ENCODE measurements at places on chromosomes 7 and 10.

DNA sequence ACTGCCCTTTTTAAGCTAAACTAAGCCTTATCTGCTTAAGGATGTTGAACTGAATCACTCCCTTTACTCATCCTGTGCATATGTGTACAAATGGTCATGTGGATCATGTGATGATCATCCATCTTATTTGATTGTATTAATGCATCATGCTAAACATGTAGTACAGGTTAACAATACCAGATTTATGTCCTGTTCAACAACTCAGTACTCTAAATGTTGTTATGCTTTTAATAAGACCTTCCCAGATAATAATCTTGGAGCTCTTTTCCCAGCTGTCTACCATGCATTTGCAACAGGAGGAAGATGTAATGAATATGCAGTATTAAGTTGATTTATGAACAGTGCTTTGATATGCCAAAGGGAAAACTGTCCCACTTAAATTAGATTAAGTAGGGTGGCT lies 318.0 kb downstream of the BICC1 start:
- DNase-seq, result no peak

- no peak for DNase-seq
Measured at GRCh38 chr10:117391436-117392205, 16.4 kb upstream of the PDZD8 start.

DNA sequence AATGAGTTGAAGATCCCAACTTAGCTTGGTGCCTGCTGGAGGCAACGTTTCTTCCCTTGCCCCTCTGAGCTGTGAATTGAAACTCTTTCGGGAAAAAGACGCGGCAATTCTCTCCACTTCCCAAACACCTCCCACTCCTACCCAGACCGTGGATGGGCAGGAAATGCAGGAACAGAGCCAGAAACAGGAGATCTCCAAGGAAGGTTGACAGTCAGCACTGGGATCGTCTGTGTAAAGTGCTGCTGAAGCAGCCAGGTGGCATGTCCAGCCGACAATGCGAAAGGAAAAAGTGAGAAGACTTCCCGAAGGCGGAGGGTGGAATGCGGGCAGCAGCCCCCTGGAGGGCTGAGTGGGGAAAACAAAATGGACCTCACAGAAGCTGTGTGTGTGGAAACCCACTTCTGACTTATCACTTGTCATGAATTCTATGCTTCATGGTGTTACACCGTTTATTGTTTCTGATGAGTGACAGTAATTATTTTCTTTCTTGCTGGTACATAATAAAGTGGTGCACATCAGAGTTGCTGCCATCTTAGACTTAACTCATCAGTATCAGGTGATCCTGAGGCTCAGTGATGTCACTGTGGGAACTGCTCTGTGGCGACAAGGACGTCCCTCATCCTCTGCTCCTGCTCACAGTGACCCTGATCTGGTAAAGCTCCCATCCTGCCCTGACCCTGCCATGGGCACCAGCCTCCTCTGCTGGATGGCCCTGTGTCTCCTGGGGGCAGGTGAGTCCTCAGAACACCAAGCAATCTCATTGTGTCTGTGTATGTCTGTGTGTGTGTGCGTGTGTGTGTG lies 220.5 kb upstream of the PRSS1 start:
- no peak for DNase-seq

GRCh38 chr7:90777886-90778285 lies 181.8 kb downstream of the CDK14 start:
- no peak for DNase-seq

DNA sequence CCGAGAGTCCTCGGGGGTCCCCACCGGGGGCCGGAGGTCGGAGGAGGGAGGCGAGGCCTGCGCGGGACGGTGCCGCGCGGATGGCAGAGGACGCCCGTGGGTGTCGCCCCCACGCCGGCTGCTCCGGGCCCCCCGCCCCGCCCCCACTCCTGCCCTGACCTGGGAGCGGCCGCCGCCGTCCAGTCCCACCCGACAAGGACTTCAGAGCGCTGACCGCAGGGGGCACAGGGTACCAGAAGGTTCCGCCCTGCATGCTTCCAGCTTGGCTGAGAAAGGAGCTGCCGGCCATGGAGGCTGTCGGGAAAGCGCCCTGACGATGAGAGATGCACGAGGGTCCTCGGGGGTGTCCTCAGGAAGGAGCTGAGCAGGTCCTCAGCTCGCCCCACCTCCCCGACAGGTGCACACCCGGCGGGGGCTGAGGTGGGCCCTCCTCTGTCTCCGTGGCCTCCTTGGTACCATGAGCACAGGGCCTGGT lies 57.0 kb upstream of the DNAJB6 start:
- no peak for DNase-seq

- DNase-seq, result no peak
Measured at GRCh38 chr7:12581897-12582296, 11.4 kb downstream of the SCIN start.

- no peak for DNase-seq
Measured at GRCh38 chr10:70733051-70733450, 52.1 kb downstream of the TBATA start.

DNA sequence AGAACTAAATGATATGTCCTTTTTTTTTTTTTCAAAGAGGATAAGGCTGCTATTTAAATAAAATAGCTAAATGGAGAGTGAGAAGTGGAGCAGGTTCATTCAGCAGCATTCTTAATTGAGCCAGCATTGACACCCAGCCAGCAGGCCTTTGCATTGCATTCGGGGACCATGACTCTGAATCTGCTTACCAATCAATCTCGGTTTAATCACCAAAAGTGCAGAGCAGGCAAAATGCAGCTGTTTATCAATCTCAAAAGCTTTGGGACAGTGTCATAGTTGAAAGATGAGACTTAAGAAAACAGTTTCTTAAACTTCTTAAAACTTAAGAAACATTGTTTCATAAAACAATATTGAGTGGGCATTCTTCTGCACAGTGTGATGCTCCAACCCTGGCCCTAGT lies 51.7 kb downstream of the PLEKHA8 start:
- no peak for DNase-seq

- DNase-seq, result no peak
Measured at GRCh38 chr10:68163735-68164134, 54.4 kb downstream of the MYPN start.

DNA sequence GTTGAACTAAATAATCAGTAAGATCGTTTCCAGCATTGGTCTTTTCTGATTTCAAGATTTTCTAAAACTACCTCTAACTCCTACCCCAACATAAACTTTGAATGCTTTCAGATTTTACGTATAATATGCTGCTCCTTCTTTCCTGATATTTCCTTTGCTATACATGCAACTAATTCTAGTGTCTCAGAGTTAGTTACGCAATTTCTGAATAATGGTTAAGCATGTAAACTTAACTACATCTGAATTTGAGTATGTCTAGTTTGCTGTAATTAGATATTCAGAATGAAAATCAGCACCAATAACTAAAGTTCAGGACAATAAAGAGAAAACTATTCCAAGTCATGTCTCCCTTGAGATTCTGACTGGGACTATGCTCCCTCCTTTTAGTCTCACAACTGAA lies 71.0 kb downstream of the SEMA3C start:
- no peak for DNase-seq

- DNase-seq, result no peak
Measured at GRCh38 chr7:78191475-78192079, 393.0 kb downstream of the PHTF2 start.

DNA sequence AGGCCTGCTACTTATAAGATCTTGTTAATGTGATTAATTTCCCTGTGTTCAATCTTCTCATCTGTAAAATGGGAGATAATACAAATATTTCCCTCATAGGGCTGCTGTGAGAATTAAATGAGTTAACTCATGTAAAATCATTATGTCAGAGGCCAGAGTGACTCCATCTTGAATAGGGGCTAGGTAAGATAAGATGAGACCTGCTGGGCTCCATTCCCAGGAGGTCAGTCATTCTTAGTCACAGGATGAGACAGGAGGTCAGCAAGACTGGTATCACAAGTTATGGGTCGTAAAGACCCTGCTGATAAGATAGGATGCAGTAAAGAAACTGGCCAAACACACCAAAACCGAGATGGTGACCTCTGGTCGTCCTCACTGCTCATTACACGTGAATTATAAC lies 200.7 kb downstream of the CYP26A1 start:
- DNase-seq, result no peak

DNA sequence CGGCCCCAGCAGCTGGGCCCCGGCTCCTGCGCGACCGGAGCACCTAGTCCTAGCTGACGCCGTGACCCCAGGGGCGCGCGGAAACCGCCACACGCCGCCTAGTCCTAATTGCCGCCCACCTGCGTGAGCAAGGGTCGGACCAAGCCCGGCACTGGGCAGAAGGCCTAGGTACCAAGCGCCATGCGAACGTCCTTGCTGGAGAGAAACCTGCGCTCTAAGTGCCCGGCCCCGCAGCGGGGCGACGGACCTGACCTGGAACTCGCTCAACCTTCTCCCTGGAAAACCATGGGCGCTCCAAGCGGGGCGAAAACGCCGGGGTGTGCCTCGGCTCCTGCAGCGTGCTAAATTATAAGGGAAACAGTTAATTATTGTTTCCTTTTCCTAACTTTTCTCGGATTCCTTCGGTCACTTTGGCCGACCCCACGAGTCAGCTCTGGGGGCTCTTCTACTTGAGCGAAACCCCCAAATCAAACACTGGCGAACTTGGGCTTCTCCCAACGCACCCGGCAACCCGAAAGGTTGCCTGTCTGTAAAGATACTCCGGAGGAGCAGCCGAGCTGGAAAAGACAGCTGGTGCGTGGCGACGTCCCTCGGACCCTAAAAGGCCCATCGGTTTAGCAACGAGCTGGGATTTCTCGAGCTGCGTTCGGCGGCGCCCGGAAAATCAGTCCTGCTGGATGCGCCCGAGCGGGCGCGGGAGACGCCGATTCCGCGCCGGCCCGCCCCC lies 5.3 kb upstream of the EBF3 start:
- DNase-seq, result peak; percentile 60

- no peak for DNase-seq
Measured at GRCh38 chr10:13658264-13658663, 71.5 kb downstream of the PRPF18 start.

- peak; percentile 56 for DNase-seq
Measured at GRCh38 chr7:36032361-36032818, 120.7 kb upstream of the EEPD1 start.

- no peak for DNase-seq
Measured at GRCh38 chr7:131383417-131384285, 56.0 kb downstream of the MKLN1 start.

GRCh38 chr7:123201901-123202300 lies 2.1 kb upstream of the SLC13A1 start:
- DNase-seq, result no peak

DNA sequence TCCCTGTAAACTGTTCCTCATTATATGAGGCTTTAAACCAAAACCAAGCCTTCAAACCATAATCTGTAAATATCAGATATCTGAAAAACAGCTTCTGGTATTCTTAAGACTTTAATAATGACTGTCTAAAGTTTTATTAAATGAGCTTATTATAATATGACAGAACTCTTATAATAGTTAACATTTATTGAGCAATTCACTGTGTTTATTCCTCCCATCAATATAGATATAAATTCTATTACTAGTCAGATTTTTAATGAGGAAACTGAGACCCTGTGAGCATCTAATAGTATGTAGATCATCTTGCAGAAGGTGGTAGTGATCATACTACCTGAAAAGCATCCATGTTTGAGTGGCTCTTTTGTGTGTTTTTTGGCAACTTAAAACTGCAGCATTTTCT lies 45.1 kb downstream of the KIF11 start:
- DNase-seq, result no peak

GRCh38 chr7:101216860-101217387 lies 457 bp downstream of the PLOD3 start:
- peak; percentile 71 for DNase-seq

DNA sequence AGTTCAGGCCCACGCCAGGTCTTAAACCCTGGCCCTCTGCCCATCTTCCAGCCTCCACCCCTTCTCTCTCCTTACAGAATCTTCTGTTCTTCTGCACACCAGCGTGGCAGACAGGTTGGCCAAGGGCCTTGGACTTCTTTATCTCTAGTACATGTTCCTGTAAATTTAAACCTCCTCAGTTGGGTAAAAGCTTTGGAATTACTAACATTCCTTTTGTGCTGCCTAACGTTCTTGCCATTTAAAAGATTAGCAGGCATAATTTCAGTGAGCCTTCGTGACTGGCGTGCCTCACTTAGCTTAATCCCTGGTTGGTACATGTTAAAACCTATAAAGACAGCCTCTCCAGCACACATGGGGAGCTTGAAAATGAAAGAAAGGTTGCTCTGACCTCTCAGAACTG lies 192.2 kb downstream of the CUX1 start:
- no peak for DNase-seq

GRCh38 chr7:85829817-85830432 lies 643.1 kb upstream of the SEMA3D start:
- peak; percentile 8 for DNase-seq

DNA sequence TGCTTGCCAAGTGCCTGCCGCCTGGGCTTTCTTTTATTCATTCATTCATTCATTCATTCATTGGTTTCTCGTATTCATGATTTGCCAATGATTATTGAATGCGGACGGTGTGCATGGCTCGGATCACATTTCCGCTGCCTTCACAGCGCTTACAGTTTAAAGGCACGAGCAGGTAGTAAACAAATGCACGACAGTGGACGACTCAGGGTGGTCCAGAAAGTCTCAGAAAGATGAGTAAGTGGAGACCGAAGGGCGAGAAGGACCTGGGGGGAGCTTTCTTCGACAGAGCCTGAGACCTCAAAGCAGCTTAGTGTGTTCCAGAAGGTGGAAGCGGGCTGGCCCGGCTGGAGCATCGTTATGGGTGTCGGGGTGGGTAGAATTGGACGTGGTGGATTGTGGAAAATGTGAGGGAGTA lies 506 bp downstream of the MCM10 start:
- no peak for DNase-seq
